ENCODE measurements at places on chromosomes 3 and 15. TPM values are rescaled to one million over a fixed set of nuclear protein-coding genes. Genes with fewer than 3 reads are reported as not detected.

The KLHL25 gene
- 6.2 TPM for total RNA-seq

The GOLGA8Q gene
- total RNA-seq, result 5.6 TPM

The TM4SF4 gene
- total RNA-seq, result not detected

The SAMD7 gene
- not detected for total RNA-seq

The C2CD4A gene
- not detected for total RNA-seq

The MST1 gene
- 20.6 TPM for total RNA-seq

The CLDN16 gene
- total RNA-seq, result 0.53 TPM

The BFSP2 gene
- not detected for total RNA-seq

The MCF2L2 gene
- total RNA-seq, result 2.6 TPM

The TJP1 gene
- 465 TPM for total RNA-seq

The PLSCR5 gene
- total RNA-seq, result not detected

The ELL3 gene
- 5.6 TPM for total RNA-seq

The ADIPOQ gene
- total RNA-seq, result 21.0 TPM

The GP5 gene
- total RNA-seq, result 0.09 TPM

The GOLIM4 gene
- total RNA-seq, result 48.9 TPM

The INSYN1 gene
- total RNA-seq, result 7.8 TPM

The PYGO1 gene
- 15.1 TPM for total RNA-seq

The CAMKV gene
- total RNA-seq, result not detected

The C3orf22 gene
- total RNA-seq, result not detected

The DTX3L gene
- 31.5 TPM for total RNA-seq

The TMCO5A gene
- total RNA-seq, result not detected

The KLHL40 gene
- 0.13 TPM for total RNA-seq

The CLSTN2 gene
- 5.1 TPM for total RNA-seq
